ENCODE measurements at places on chromosomes 3 and 15.
A peak's percentile ranks its signal among the peaks of the same experiment; 100 is the strongest.

DNA sequence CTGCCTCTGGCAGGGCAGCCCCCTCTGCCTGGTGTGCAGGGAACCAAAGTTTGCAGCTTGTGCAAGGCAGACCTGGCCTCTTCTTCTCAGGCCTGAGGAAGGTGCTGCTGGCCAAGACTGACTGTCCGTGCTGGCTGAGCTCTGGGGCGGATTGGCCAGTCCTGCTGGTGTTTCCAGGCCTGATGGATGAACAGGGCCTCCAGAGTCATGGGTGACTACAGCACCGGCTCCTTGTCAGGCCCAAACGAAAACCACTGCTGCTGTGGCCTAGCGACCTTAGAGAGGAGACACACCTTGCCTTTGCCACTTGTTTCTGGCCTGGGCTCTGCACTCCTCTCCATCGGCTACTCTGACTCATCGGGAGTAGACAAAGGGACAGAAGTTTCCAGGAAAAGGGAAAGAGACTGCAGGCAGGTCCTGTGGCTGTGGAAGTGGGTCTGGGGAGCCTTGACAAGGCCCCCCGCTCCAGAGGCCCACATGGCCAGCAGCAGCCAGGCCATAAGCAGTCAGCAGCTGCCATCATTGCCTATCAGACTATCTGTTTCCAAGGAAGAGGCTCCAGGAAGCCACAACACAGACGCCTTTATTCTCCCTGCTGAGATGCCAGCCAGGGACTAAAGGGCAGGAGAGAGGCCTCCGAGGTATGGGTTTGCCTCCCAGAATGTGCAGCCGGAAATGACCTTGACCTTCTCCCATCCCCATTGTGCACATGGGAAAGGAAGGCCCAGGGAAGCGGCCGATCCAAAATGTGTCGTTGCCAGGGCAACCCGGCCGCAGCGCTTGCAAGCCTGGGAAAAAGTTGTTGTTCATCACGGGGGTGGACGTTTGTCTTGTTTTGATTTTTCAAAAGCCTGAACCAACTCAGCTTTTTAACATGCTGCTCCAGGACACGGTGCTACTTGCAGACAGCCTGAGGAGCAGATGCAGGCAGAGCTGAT lies 160.5 kb downstream of the CHSY1 start:
- DNase-seq, result peak; percentile 41

GRCh38 chr15:100174159-100174903 lies 167.4 kb downstream of the ADAMTS17 start:
- DNase-seq, result no peak

DNA sequence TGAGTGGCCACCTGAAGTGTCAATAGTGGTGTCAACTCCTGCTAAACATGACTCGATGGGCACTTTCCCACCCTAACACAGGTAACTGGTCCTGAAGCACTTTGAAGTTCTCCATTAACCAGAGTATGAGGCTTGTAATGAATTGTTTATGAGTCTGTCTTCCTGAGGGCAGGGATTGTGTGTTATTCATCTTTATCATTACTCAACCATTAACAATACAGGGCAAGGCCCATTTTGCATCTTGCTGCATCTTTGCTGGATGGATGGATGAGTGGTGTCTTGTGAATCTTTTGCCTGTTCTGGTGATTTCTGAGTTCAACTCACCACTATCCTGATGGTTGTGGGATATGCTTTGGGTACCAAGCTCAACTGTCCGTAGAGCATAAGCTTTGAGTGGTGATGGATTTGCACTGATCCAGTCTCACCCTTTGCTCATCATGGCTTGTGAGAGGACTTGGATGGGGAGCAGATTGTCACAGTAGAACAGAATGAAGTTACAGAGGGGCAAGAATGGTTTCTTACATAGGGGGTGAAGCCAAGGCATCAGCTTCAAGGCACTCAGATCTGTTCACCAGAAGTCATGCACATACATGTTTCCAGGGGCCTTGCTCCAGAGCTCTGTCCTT lies 22.3 kb upstream of the EPB42 start:
- no peak for DNase-seq

- DNase-seq, result no peak
Measured at GRCh38 chr3:164095279-164095678, 983.0 kb downstream of the SI start.

DNA sequence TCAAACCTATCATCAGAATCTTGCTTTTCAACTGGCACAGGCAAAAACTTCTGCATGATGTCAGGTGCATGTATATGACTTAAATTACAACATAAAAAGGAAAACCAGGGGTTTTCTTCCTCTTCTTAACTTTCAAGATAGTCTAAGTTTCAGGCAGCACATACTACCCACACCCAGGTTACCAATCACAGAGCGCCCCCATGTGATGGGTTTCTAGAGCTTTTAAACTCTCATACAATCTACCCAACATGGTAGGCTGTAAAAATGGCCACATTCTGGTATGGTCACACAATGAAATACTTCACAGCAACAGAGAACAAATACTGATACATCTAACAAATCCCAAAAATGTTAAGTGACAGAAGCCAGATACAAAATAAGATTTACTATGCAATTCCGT lies 7.4 kb downstream of the MESD start:
- DNase-seq, result no peak

DNA sequence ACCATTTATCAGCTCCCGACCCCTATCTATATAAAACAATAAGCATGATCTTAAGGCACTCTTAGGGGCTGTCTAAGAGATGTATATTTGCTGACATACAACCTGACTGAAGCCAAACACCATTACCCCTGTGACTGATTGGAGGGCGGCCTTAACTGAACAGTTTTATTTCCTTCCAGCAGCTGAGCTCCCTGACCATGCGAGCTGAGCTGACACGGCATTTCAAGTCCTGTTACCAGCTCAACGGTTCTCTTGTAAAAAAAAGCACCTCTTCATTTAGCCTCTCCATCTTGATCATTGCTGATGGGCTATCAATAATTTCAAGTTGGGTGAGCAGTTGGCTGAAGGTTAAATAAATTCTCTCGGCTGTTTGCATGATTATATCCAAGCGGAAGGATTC lies 33.4 kb upstream of the BNIP2 start:
- DNase-seq, result no peak

GRCh38 chr15:95970326-95970725 lies 360.2 kb upstream of the NR2F2 start:
- DNase-seq, result no peak

GRCh38 chr15:73712107-73712506 lies 27.9 kb downstream of the CD276 start:
- no peak for DNase-seq

DNA sequence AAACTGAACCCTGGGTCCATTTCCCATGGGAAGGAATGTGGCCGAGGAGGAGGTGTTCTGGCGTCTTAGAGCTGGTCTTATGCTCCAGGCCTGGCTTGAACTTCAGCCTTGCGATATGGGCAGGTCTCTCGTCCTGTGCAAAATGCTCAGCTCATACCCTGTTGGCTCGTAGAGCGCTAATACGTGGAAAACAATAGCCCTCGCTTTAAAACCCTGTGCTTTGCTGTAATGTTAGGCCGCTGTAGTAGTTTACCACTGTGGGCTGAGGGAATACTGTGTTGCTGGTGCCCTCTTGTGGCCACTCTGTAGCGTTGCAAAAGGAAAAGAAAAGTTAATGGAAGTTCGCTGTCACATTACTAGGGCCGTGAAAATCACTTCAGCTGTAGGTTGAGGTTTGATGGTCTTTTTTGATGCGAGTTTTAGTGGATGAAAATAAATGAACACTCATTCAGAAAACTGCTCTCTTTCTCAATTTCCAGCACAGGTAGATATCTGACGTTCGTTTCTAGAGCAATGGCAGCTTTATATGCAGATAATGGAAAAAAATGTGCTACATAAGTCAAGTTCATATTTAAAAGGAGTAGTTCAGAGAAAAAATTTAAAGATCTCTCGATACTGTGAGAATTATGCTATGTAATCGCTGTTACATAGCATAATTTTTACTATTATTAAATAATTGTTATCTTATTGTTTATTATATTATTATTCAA lies 92.9 kb downstream of the MCTP2 start:
- DNase-seq, result peak; percentile 44

DNA sequence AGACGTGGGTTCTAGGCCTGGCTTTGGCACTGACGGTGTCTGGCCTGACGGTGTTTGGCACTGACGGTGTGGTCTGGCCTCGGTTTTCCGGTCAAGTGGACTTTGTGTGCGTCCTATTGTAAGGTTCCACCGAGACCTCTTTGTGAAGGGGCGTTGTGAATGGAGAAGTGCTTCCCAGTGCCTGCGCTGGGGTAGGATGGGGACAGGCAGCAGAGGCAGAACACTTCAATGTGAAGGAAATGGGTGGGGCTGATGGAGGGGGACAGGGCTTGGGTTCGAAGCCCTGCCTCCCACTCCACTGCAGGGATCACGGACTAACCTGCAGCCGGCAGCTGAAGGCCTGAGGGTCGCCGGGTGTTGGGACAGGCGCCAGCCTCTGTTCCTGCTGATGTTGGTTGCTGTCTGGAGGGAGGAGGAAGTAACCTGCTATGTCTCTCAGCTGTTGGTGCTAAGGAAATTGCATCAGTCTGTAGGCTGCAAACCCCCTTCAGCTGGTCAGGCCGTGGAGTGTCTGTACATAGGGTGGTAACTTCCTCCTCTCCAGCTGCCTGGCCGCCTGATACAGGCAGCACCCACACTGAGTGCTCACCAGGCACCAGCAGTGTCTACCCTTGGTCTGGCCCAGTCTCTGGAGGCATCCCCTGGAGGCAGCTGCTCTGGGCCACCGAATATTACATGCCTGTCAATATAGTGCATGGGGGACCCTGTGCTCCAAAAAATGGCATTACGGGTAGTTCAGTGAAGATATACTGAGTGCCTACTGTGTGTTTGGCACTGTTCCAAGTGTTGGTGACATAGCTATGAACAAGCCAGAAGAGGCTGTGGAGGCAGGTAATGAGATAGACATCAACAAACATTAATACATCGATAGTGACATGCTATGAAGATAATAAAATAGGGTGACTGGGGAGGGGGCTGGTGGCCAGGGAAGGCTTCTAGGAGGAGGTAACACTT lies 1.1 kb downstream of the TM6SF1 start:
- DNase-seq, result peak; percentile 69

- DNase-seq, result no peak
Measured at GRCh38 chr3:129349791-129350190, 71.1 kb downstream of the HMCES start.

- no peak for DNase-seq
Measured at GRCh38 chr3:45241206-45241605, 15.1 kb upstream of the TMEM158 start.

- no peak for DNase-seq
Measured at GRCh38 chr3:70532806-70533205, 220.4 kb upstream of the MDFIC2 start.

DNA sequence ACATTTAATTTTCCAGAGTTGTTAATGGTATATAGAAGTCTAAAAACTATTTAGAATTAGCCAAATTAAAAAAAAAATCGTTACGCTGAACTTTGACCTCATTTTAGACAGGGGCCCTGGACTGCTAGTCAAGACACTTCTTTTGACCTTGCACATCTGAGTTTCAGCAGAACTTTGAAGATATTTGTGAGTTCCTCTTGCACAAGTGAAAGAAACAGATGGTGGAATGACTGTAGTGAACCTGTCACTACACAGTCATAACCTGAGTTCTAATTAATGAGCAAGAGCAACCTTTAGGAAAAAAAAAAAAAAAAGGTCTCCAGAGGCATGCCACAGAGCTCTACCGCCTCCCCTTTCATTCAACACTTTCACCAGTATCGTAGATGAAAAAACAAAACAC lies 5.3 kb downstream of the MYO5C start:
- no peak for DNase-seq

- DNase-seq, result no peak
Measured at GRCh38 chr3:15810702-15811101, 12.9 kb upstream of the ANKRD28 start.

- no peak for DNase-seq
Measured at GRCh38 chr3:30258426-30259392, 347.7 kb upstream of the TGFBR2 start.

DNA sequence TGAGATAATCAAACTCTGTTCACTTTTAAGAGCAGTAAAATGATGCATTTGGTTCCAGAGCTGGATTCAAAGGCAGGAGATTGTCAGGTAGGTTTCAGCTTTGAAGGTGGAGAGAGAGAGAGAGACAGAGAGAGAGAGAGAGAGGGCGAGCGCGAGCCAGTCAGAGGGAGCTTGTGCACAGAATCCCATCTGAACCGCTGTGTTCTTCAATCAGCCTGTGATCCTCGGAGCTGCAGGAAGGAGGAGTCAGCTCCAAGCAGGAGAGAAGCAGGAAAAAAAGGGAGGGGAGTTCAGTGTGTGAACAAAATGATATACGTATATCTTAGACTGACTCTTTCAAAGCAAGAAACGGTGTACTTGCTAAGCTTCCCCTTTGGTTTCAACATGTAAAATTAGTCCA lies at the start of gene GPR149:
Gene GPR149, minus strand, starts transcription at position 177 of the 400 bp plus-strand sequence. CDS start 575 bp downstream, outside the sequence.
- DNase-seq, result no peak

GRCh38 chr3:185760550-185760949 lies 64.3 kb downstream of the IGF2BP2 start:
- DNase-seq, result no peak

DNA sequence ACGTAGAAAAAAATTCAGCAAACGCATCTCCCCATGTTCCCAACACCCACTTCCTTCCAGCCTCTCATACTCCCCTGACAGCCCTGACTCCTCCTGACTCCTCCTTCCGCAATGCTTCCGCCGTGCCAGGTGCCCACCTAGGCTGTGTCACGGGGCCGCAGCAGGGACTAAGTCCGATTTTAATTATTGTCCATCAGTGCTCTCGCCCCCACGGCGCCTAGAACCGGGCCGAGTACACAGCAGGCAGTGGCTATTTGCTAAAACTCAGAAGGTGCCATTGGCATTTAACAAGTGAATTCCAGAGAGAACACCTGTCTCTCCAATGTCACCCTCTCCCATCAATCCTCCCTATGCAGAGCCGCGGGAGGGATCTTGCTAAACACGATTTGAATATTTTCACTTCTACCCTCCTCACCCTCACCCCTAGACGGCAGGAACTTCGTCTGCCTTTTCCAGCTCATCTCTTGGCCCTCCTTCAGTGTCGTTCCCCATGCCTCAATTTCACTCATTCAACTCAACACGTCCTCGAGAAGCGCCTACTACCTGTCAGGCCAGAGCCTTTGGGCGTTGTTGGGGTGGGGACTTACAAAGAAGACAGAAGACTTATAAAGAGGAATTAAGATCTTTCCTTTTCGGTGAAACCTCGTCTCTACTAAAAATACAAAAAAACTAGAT lies 11.5 kb upstream of the SHF start:
- DNase-seq, result peak; percentile 64

GRCh38 chr15:83886321-83886720 lies 232.4 kb downstream of the ADAMTSL3 start:
- DNase-seq, result no peak

- no peak for DNase-seq
Measured at GRCh38 chr3:45872569-45872968, 13.8 kb upstream of the CCR9 start.

GRCh38 chr3:156685198-156685597 lies 10.8 kb downstream of the TIPARP start:
- DNase-seq, result no peak
